Stimulated activated CD4-positive, alpha-beta T cell treated with anti-CD3 and anti-CD28 coated beads, Interleukin-1b, Interleukin-23, amount 100 ng/mL, for 48 hours (primary cell): ENCODE measurements at places on chromosomes 16 and 17.

- DNase-seq, result no peak
These were observed 6.0 kb downstream of the HAGHL start for GRCh38 chr16:732936-733335.

- DNase-seq, result no peak
These were observed 233.4 kb downstream of the FTO start for GRCh38 chr16:53937161-53937880.

- DNase-seq, result no peak
These were observed 124.5 kb downstream of the HS3ST3A1 start for GRCh38 chr17:13477180-13477611.

DNA sequence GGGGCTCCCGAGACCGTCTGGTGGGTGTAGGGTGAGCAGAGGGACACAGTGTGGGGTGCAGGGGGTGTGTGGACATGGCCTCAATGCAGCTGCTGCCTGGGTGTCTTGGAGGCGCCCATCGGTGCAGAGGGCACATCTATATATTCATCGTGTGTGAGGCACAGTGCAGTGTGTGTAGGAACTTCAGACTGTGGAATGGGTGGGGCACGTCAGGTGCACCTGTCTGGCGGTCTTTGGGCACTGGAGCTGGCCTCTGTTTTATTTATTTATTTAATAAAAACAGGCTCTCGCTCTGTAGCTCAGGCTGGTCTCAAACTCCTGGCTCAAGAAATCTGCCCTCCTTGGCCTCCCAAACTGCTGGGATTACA is 16.8 kb downstream of the LASP1 start:
- DNase-seq, result no peak

DNA sequence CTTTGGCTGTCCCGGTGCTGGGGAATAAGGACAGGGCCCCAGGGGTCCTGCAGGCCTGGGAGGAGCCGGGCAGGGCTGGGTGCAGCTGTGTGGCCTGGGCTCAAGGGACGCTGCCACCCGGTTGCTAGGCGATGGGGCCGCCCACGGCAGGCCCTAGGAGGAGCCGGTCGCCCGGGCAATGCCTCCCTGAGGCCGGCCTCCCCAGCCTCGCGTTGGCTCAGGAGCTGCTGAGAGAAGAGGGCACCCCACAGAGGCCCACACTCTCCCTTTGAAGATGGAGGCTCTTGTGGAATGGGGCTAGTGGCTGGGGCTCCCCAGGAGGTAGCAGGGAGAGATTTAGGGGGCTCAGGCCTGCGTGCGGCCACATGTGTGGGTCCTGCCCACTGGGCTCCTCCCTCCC is at the start of gene CIBAR2:
Gene CIBAR2 (minus strand): TSS at position 109 of the 400 bp plus-strand sequence. CDS start 120 bp downstream, outside the sequence.
- DNase-seq, result no peak

DNA sequence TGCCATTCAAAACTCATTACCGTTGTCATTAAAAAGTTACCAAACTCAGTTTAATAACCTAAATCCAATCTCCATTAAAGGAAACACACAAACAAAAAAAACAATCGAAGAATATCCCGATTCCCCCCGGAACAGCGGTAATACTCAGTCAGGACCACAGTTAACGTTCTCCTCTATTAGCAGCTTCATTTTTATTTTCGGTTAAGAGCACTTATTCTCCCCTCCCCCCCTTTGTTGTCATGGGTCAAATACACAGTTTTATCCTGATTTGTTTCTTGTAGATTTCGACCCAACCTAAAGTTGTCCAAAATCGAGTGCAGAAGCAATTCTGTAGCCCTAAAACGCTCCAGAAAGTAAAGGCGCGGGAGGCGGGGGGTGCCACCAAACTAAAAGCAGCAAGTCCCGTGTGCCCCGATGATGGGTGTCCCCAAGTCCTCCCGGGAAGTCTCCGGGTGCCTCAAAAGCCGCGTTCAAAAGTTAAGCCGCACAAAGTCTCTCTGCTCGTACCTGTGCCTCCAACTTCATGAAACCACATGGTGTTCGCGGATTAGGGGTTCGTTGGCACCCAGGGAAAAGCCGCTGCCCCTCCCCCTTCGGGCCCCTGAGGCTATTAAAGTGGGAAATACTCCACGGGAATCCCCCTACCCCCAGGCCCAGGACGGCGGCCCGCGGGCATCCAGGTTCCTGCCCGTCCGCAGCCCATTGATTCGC is 996 bp downstream of the SUMO2 start:
- DNase-seq, result peak; percentile 39

- no peak for DNase-seq
These were observed 667.4 kb upstream of the SALL1 start for GRCh38 chr16:51818342-51818944.

DNA sequence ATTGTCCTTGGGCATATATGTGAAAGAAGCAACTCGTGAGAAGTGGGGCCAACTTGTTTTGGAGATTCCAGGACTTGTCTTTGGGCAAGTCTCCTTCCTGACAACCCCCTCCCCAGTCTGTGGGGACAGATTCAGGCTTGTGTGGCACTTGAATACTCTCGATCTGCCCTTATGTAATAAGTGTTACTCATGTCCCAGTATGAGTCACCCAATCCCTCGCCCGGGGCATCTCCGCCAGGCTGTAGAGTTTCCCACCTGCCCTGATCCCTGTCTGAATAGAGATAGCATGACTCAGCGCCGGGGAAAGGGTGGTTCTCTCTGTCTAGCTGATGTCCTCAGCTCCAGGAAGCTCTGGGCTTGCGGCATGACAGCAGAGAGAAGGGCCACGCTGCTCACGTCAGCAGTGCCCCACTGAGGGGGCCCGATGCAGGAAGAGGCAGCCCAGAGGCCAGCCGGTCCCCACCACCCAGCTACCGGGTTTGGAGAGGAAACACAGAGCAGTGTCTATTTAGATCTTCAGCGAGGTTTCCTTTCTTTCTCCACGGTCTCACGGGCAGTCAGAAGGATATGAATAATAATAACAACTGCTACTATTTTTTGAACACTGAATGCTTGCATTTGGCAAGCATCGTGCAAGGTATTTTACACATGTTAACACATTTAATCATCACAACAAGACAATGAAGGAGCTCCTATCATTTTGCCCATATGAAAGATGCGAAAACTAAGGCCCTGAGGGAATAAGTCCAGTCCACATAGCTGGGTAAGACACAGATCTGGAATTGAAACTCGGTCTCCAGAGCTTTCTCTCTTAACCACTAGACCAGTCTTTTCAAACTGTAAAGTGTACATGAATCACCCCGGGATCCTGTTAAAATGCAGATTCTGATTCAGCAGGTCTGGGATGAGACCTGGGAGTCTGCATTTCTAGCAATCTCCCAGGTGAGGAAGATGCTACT is 426.7 kb upstream of the MAF start:
- peak; percentile 68 for DNase-seq

GRCh38 chr16:87487361-87487924 is 5.4 kb downstream of the ZCCHC14 start:
- DNase-seq, result peak; percentile 24

DNA sequence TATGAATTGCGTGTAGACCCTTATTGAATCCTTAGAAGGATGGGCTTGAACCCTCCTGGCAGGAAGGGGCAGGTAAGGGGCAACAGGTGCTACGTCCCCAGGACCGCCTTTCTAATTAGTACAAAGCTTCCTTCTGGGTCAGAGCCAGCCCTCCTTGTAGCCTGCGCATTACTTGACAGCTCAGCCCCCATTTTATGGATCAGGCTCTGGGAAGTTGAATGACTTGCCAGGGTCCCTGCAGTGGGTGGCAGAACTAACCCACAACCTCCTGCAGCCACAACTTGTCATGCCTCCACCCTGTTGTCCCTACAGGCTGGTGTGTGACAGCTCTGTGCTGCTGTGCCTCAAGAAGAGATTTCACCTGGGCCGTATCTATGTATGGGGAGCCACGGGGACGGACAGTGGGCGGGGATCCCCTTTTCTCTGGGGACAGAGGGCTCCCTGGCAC is 2.7 kb downstream of the MYO15B start:
- no peak for DNase-seq

- DNase-seq, result no peak
These were observed 158 bp downstream of the ALYREF start for GRCh38 chr17:81891303-81891552.

GRCh38 chr16:49503256-49504022 is 129.8 kb downstream of the C16orf78 start:
- DNase-seq, result no peak

DNA sequence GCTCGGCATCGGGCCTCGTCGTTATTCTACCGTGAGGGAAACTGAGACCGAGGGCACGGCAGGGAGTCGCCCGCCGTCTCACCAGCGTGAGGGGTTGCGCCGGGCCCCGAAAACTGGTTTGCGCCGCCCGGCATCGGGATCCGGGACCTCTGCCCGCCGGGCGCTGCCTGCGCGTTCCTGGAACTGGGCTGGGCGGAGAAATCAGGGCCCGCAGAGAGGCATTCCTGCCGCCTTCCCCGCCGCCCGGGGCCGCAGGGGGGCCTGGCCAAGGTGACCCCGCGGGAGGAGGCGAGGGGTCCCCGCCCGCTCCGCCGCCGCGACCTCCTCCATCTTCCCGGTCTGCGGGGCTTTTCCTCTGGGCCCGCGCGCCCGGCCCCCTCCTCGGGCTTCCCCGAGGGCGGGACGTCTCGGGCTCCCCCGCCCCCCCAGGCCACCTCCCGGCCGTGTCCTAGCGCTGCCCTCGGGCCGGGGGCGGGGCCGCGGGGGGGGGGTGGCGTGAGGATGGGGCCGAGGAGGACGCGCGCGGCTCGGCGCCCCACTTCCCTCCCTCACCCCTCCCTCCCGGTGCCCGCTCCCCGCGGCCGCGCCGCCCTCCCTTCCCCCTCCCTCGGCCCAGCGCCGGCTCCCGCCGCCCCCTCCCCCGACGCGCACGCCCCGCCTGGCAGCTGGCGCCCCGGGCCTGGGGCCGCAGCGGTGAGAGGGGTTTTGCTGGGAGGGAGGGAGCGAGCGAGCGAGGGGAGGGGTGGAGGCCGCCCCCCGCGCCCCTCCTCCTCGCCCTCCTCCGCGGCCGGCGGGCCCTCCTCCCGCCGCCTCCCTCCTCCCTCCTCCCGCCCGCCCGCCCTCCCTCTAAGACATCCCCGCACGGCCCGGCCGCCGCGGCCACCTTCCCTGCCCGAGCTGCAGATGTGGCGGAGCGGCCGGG is at the start of gene GLIS2:
Gene GLIS2 (plus strand): TSS at position 882 of the 922 bp plus-strand sequence. CDS start 16,214 bp downstream, outside the sequence.
- no peak for DNase-seq

GRCh38 chr16:30446203-30446595 is 525 bp upstream of the SEPHS2 start:
- no peak for DNase-seq

DNA sequence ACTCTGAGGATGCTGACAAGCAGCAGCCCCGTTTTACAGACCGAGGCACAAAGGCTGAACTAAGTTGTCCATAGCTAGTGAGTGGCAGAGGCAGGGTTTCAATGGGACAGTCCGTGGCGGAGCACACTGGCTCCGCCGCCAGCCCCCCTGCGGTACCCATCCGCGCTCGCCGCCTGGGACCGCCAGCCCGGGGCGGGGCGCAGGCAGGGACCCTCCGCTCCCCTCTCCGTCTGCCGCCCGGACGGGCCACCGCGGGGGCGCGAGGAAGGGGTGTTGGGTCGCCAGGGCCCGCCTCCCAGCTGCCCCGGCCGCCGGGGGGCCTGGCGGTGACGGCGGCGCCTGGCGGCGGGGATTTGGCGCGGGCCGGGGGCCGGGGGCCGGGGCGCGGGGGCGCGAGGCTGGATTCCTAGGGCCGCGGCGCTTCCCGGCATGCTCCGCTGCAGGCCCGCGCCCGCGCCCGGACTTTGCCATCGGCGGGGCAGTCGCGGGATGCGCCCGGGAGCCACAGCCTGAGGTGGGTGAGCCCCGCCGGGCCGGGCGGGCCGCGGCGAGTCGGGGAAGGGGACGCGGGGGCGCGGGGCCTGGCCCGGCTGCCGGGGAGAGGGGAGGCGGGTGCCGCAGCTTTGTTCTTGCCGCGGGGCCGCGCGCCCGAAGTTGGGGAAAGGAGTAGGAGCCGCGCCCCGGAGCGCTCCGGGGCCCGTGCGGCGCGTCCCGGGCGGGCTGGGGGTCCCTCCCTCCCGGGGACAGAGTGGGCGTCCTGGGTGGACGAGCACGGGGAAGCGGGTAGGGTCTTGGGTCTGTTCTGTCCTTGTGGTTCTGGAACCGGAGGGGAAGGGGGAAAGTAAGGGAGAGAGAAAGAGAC is at the start of gene TMEM98:
Gene TMEM98 (plus strand): TSS at position 430 of the 862 bp plus-strand sequence. CDS start 3,376 bp downstream, outside the sequence.
- no peak for DNase-seq

DNA sequence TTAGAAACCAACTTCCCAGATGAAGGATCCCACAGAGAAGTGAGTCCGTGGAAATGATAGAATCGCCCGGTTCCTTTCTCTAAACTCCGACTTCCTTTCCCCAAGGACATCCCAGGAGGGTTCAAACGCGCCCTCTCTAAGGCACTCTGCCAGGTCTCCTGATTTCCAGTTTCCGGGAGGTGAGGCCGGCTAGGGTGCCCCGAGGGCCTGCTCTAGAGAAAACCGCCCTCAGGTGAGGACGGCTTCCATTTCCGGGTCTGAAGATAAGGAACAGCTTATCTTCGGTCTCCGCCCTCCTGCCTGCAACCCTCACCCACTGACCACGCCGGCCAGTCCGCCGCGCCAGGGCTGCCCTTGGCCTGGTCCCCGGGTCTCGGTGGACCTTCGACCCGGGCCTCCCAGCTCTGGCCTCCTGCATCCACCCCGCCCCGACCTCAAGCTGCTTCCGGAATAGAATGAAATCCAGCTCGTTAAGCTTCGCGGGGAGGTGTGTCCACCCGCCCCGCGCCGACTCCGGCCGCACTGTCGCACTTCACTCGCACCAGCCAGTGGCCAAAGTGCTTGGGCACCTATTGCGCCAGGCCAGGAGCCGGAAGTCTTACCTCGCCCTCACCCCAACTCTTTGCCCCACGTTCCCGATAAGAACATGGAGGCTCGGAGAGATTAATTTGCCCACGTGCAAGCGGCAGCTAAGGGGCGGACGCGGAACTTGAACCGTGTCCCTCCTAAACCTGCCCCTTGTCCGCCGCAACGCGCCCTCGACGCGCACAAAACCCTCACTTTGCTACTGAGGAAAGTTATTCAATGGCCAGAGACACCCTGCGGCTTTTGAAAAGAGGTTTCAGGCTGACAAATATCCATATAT is 836 bp upstream of the MMP15 start:
- DNase-seq, result no peak

DNA sequence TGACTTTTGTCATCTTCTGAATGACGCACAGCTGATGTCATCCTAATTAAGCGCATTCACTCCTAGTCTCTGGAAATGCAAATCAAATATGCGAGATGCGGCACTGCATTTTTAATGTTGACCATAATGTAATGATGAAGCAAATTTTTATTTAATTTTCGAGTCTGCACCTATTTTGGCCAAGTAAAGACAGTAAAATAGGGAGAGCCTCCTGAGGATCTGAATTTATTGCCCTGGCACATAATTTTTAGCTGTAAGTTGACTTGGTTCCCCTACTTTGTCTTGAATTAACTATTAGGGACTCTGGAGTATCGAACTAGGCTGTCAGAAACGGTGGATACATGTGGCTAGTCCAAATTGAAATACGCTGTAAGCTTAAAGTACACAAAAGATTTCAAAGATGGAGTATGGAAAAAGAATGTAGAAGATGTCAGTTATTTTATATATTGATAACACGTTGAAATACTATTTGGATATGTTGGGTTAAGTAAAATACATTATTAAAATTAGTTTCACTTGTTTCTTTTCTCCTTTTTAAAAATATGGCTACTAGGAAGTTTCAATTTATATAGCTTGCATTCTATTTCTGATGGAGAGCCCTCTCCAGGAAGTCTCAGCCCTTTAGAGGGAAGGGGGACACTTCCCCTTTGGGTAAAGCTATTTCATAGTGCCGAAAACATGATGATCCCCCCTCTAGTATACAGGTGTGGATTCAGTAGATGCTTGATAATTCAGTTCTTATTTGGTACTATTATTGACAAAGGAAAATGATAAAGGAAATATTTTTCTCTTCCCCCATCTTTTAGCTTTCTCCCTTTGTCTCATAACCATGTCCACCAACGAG is 991 bp downstream of the KPNA2 start:
- no peak for DNase-seq

- DNase-seq, result no peak
These were observed 1.0 kb downstream of the RSPRY1 start for GRCh38 chr16:57186872-57187854.
